ENCODE measurements at places on chromosomes 16 and 17. TPM values are rescaled to one million over a fixed set of nuclear protein-coding genes. Genes with fewer than 3 reads are reported as not detected.

The ST6GALNAC1 gene
- total RNA-seq = not detected

The UTS2R gene
- not detected for total RNA-seq

The DPEP2 gene
- not detected for total RNA-seq

The SECTM1 gene
- 22.3 TPM for total RNA-seq

The MT1F gene
- total RNA-seq = 1.2 TPM

The JPT1 gene
- 107 TPM for total RNA-seq

The KRTAP4-6 gene
- total RNA-seq = not detected

The PRR35 gene
- total RNA-seq = under 0.01 TPM

The ABCC3 gene
- 4.0 TPM for total RNA-seq

The USP43 gene
- under 0.01 TPM for total RNA-seq

The MILR1 gene
- total RNA-seq = 6.2 TPM

The CHMP1A gene
- 81.0 TPM for total RNA-seq

All from smooth muscle cell of the coronary artery (primary cell).